ENCODE measurements at places on chromosomes 5 and 9.

- no peak for DNase-seq
Observed at GRCh38 chr5:8517456-8517855, 648.5 kb downstream of the MTRR start.

DNA sequence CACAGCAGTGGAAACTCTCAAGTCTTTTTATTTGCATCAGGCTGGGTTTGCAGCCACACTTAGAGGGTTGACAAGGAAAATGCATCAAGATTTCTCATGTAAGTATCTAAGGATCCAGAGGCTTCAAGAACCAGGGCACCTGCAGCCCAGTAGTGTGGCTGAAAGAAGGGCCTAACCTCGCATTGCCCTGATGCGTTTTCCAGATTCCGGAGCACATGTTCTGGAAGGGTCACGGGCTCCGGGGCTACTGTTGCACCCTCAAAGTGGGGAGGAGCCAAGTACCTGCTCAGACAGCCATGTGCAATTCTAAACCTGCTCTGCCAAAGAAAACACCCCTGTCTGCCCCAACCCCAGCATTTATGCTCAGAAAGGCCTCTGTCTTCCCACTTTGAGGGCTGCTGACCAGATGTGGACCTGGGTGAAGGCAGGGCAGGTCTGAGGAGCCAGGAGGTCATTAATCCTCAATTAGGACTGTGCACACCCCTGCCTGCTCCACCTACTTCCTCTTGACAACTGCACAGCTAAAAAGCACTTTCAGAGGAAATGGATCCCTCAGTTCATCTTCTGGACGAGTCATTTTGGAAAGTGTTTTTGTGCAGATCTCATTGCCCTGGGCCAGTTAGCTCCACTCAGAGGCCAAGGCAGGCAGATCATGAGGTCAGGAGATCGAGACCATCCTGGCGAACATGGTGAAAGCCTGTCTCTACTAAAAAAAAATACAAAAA is 110.7 kb downstream of the SAXO1 start:
- DNase-seq, result no peak

DNA sequence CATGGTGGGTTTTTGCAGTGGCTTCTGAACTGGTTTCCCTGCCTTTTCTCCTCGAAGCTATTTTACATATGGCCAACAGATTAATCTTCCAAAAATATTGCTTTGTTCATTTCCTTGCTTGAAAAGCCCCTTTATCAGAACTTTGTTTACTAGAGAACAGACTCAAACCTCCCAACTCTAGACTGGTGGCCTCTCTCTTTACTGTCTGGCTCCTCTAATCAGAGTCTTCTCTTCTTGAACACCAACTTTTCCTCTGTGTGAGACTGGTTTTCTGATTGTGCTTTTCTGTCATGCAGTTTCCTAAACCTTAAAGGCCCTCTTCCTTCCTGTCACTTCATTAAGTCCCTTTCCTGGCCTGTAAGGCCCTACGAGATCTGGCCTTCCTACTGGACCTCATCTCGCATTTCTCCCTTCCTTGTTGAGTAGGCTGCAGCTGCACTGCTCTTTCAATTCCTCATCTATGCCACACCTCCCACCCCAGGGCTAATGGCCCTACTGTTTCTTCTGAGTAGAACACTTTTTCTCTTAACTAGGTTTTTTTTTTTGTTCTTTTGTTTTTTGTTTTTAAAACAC is 5.7 kb downstream of the C9orf43 start:
- DNase-seq, result no peak

GRCh38 chr5:393846-394275 is 49.1 kb upstream of the EXOC3 start:
- DNase-seq, result no peak

- no peak for DNase-seq
Observed at GRCh38 chr5:66710557-66711088, 114.4 kb downstream of the MAST4 start.

DNA sequence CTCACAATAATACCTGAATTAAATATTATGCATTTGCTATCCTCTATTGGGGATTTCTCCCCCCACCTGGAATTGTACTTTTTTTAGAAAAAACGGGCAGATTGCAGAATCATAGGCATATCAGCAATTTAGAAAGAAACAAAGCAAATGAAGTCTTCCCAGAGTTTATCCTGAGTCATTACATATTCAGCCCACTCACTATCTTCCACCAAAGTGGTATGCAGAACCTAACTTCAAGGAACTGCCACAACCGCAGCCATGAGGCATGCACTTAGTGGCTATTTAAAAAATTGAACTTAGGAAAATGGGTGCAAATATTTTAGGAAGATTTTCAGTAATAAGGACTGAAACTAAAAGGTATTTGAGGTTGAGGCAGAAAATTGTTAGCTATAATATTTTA is 48.6 kb downstream of the UBAP1 start:
- no peak for DNase-seq

DNA sequence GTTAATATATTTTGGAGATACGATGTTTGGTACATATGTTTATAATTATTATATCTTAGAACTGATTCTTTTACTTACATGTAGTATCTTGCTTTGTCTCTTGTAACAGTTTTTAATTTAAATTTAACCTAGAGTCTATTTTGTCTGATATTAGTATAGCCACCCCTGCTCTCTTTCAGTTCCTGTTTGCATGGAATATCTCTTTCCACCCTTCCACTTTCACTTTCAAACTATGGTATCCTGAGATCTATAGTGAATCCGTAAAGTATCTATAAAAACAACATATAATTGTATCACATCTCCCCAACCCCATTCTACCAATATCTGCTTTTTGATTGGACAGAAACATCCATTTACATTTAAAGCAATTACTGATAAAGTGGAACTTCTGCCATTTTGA is 7.2 kb downstream of the IRGM start:
- DNase-seq, result no peak

- DNase-seq, result no peak
Observed at GRCh38 chr5:57482671-57483106, at the start of gene ACTBL2. Gene ACTBL2 (minus strand): TSS chr5:57482811. CDS start chr5:57482707, 104 bp downstream.

DNA sequence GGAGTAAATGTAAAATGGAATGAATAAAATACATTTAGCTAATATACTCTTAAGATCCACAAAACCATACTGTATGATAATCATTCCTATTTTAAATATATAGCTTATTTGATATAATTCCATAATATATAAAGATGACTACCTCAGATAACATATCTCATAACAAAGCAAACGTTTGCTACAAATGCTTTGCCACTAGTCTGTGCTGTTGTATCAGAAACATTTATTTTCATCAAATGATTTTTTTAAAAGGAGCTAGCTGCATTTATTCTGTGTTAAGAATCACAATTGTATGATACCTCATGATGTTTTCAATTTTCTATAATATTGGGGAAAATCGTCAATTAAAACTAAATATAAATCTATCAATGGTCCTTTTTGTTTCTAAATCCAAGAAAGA is 567.2 kb downstream of the PTPRD start:
- no peak for DNase-seq

- no peak for DNase-seq
Observed at GRCh38 chr5:64707191-64707590, 16.9 kb downstream of the SHISAL2B start.

- DNase-seq, result no peak
Observed at GRCh38 chr5:134143944-134144941, 29.8 kb downstream of the TCF7 start.
